ENCODE measurements at places on chromosomes 11 and 22.

DNA sequence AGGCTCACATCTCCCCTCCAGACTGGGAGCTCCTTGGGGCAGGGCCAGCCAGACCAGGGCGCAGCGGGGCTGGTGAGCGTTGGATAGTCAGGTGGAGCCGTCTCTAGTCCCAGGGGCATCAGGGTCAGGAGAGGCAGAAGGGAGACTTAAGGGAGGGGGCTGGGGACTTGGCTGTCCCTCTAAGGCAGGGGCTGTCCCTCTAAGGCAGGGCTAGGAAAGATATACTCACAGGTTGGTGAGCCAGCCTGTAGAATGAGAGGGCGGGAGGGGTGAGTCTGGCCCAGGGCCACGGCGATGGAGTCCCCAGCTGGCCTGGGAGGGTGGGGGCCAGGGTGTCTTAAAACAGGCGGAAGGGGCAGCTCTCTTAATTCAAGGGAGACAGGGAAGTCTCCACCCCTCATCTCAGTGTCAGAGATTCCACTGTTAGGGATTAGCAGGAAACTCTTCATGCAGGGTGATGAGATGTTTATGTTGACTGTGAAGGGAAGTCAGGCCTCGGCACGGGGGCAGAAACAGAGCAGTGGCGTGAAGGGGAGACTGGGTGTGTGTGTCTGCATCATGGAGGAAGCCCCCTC, 11.3 kb downstream of the P2RY2 start:
- DNase-seq: no peak

- no peak for DNase-seq
Observed at GRCh38 chr11:61949169-61950034, 749 bp upstream of the BEST1 start.

GRCh38 chr11:70048279-70049024, 29.7 kb upstream of the ANO1 start:
- DNase-seq: no peak

- DNase-seq: no peak
Observed at GRCh38 chr11:10584071-10584501, 15.6 kb upstream of the LYVE1 start.

DNA sequence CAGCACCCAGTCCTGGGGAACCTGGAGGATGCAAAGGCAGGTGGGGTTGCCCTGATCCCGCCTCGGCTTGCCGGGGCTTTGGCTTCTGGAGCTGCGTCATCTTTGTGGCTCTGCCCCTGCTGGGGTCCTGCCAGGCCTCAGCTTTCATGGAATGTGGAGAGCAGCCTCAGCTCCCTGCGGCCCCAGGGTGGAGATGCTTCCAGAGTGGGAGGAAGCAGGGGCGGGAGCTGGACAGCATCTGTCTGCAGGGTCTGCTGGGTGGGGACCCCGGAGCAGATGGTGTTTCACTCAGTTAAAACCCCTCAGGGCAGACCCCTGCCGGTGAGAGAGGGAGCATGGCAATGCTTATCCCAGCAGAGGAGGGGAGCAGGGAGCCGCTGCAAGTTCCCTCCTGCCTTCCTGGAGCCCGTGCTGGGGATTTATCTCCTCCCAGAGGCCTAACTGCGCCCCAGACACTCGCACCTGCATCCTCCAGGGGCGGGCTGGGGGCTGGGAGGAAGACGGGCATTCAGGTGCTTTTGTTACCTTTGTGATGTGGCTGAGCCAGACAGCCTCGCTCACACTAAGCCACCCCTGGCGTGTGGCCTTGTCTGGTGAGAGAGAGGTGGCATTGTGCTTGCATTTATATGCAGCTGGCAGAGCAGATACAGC, 15.7 kb downstream of the GRIK4 start:
- DNase-seq: no peak

GRCh38 chr22:36938028-36938425, 24.6 kb downstream of the CSF2RB start:
- no peak for DNase-seq

- no peak for DNase-seq
Observed at GRCh38 chr11:76700177-76701100, 29.9 kb upstream of the LRRC32 start.

GRCh38 chr11:74680703-74681531, 50.3 kb downstream of the CHRDL2 start:
- DNase-seq: no peak
